ENCODE measurements at places on chromosomes 2 and 18.
A peak's percentile ranks its signal among the peaks of the same experiment; 100 is the strongest.

- DNase-seq = no peak
Observed at GRCh38 chr18:61755555-61755954, 137.3 kb downstream of the RNF152 start.

DNA sequence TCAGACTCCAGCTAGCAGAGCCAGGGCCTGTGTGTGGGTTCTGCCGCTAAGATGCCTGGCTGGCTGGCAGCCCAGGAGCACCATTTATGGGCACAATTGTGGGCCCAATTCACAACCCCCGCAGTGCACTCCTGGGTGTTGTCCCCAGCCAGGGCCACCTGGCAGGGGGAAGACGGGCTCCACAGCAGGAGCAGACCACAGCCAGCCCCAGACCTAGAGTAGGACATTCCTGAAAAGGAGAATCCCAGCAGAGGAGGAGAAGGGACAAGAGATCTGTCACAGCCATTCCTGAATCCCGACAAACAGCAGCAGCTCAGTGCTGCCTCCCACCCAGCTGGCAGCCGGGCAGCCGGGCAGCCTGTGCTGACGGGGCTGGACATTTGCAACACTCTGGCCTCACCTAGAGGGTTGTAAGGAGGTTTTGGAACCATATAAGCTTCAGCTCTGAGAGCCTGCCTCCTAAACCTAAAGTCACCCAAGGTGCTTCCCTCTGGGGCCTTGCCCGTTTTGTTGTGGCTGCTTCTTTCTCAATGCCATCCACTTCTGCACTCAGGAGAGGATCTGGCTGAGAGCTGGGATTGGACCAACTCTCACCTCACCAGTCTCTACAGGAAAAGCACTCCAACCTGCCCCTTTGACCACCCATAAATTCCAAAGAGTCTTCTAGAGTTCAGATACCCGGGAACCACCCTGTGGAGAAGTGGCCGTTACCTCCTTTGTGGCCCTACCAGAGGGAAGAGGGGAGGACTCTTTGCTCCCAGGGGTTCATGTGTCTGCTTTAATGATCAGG, 4.1 kb upstream of the TMEM177 start:
- no peak for DNase-seq

- DNase-seq = no peak
Observed at GRCh38 chr18:50791599-50792438, 28.0 kb downstream of the MRO start.

DNA sequence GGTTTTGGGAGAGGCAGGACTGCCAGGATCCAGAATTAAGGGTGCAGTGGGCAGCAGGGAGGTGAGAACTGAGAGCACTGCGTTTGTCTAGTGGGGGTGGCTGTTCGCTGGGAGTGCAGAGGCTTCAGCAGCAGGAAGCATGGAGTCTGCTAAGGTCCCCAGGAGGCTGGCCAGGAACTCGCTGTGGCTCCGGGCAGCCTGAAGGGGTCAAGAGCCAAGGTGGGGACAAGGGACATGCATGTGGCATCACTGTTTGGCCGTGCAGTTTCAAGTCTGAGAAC, 43.2 kb upstream of the SEMA4C start:
- no peak for DNase-seq

DNA sequence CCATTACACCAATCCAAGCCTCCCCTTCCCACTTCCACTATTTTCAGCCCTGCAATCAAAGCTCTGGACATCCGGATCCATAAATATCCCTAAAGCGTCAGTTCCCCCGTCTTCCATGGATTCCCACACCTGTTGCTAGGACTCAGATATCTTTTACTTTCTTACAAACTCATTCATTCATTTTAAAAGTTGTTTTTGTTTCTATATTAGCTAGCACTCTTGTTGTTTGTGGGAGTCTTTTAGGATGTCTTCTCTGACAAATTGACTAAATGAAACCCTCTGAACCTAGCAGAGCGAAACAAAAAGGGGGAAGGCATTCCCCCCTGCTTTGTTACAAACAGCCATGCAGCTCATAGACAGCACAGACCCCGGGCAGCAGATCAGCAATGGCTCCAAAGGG, 9.0 kb upstream of the NBAS start:
- DNase-seq = no peak

GRCh38 chr2:139217641-139218040, 437.5 kb upstream of the NXPH2 start:
- DNase-seq = no peak

GRCh38 chr2:54728669-54729120, 5.2 kb downstream of the EML6 start:
- DNase-seq = no peak

- DNase-seq = no peak
Observed at GRCh38 chr18:54263904-54264336, 5.4 kb upstream of the POLI start.

DNA sequence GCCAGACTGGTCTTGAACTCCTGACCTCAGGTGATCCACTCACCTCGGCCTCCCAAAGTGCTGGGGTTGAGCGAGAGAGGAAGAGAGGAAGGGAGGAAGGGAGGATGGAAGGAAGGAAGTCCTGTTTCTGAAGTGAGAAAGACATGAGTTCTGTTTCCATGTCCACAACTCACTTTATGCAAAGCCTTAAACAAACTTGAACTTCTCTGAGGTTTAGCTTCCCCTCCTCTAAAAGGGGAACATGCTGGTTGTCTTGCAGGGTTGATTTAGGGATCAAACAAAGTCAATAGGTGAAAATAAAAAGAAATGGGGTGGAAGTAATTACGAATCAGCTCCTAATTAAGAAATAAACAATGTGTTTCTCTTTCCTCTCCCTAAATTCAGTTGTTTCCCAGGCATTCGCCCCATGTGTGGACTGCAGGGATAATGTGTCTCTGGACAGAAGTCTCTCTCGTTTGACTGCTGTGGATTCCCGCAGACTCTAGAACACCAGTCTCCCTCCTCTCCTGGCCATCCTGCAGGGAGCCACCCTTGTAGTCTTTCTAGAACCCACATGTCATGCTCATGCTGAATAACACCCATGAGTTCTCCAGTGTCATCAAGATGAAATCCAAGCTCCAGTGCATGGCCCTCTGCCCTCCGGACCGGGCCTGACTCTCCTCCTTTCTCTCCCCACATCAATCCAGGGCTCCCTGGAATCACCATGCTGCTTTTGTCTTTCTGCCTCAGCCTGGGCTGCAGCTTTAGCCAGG, 229.3 kb upstream of the TRIB2 start:
- DNase-seq = no peak

GRCh38 chr2:160167089-160167740, 32.9 kb downstream of the ITGB6 start:
- no peak for DNase-seq

- DNase-seq = no peak
Observed at GRCh38 chr18:74665905-74666304, 68.2 kb downstream of the ZNF407 start.

DNA sequence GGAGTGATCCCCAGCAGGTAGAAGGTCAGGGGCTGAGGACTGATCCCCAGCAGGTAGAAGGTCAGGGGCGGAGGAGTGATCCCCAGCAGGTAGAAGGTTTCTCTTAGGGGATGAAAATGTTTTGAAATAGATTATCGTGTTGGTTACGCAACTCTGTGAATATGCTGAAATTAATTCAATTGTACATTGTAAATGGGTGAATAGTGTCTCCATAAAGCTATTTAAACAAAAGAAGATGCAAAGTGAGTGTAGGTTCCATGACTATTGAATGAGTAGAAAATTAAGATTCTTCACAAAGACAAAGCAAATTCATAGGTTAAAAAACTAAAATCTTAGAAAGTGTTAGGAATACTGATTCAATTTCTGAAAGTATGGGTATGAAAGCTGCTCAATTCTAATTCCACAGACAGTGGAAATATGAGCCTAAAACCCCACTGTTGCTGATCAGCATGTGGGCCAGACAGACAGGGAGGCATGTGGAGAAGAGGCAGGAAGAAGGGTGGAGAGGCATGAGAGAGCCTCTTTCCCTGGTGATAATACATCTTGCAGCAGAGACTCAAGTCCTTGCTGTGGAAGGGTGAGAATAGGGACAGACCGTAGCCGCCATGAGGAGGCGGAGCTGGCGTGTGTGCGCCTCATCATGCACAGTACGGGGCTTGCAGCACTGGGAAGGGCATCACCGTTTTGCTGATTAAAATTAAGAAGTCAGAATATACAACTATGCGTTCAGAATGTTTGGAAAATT, 85.9 kb upstream of the NFATC1 start:
- DNase-seq = no peak

DNA sequence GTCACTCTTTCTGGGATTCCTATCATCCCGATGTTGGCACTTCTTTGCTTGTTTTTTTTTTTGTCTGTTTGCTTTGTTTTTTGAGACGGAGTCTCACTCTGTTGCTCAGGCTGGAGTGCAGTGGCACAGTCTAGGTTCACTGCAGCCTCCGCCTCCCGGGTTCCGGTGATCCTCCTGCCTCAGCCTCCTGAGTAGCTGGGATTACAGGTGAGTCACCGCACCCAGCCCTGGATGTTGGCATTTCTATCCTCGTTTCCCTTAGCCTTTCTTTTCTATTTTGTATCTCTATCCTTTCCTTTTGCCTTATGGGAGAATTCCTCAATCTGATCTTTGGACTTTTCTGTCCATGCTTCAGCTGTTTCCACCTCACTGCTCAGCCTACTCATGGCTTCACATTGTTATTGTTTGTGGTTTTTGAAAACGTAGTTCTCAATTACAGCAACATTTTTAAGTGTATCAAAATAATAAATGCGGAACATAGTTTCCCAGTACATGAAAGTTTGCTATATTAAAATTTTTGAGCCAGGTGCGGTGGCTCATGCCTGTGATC, 62.1 kb upstream of the ZNF516 start:
- DNase-seq = no peak

DNA sequence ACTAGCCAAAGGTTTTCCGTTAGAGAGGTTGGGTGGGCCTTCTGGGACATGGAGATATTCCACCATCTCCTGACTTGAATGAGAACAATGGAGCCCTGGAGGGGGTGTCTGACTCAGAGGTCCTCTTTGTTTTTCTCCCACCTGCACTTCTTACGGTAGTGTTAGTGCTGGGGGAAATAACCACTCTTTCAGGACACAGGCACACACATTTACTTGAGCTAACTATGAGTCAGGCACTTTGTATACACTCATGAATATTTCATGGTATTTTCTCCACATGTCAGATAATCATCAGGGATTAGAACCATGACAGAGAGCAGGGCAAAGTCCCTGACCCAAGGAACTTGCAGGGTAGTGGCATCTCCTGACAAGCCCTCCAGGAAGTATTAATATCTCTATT, 439.1 kb downstream of the TSN start:
- DNase-seq = no peak

- DNase-seq = peak; percentile 37
Observed at GRCh38 chr18:74493689-74494088, 2.5 kb upstream of the CNDP2 start.

DNA sequence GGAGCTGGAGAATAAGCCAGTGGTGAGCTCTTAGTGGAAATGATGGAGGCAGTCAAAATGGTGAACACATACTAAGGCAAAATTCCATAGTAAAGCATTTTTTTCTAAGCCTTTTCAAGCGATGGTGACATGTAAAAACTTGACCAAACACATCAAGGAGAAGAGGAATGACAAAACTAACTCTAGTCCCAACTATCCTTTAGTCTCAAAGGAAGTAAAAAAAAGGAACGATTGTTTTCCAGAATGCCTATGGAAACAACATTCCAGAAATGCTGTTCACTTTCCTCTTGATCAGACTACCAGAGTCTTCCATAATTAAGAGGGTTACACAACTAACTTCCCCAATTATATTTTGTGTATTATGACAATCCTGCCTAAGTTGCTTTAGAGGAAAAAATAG, 715.6 kb downstream of the EPHA4 start:
- no peak for DNase-seq

DNA sequence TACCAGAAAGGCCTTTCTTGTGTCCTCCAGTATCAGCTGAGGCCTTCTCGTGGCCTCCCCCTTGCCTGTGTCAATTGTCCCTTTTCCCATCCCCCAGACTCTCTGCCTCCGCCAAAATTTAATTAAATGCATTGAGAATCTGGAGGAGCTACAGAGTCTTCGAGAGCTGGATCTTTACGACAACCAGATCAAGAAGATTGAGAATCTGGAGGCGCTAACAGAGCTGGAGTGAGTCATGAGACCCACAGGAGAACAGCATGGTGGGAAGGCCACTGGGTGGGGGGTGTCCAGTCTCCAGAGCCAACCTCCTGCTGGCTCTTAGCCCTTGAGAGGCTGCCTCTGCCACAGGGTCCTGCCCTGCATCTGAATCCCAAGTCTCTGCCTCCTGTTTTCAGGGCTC, 8.8 kb downstream of the PPP1R7 start:
- no peak for DNase-seq

- DNase-seq = no peak
Observed at GRCh38 chr2:104861351-104862057, 7.6 kb downstream of the POU3F3 start.

DNA sequence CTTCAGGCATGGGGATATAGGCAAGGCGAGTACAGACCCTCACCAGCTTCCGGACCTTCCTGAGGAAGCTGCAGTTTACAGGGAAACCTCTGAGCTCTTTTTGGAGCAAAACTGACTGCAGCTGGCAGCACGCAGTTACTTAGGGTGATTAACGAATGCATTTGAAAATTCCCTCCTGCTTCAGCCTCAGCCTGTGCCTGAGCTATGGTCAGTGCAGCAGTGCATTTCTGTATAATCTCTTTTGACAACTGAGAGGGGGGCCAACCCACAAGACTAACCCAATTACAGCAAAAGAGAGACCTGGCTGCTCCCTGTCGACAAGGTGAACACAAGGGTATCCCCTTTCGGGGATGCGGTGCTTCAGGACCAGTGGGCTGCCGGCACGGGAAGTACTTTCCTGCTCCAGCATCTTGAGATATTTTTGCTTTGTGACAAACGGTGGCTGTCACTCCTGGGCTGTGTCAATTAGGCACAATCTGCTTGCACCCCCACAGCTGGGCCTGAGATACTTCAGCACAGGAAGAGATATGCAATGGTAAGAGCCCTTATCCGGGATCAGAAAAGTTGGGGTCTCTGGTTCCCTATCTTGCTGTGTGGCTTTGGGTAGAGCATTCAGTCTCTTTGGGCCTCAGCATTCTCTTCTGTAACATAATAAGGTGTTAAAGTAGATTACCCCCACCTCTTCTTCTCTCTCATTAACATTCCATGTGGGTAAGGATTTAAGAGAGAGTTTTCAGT, 141.0 kb downstream of the TMEM17 start:
- no peak for DNase-seq

GRCh38 chr2:573025-573424, 104.2 kb downstream of the TMEM18 start:
- no peak for DNase-seq

DNA sequence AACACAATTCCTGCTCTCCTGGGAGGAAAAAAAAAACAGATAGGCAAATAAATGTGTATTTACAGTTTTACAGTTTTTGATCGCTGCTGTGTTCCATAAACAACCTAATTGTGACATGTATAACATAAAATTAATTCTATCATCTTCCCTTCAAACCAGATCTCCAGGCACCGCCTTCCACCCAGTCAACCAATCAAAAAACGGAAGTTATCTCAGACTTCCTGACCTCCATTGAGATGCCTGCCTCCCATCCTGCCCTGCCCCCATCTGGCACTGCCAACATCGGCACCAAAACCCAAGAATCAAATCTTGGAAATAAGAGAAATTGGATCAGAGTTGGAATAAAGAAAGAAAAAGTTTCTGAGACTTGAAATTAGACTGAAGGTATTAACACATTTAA, 3.1 kb upstream of the RIOK3 start:
- DNase-seq = no peak

- DNase-seq = no peak
Observed at GRCh38 chr2:20436716-20437470, 10.0 kb upstream of the RHOB start.

GRCh38 chr2:45176390-45176789, 167.1 kb upstream of the SIX2 start:
- no peak for DNase-seq

GRCh38 chr2:214341646-214342045, 69.2 kb upstream of the VWC2L start:
- no peak for DNase-seq
